ENCODE measurements at places on chromosomes 11 and 22.

DNA sequence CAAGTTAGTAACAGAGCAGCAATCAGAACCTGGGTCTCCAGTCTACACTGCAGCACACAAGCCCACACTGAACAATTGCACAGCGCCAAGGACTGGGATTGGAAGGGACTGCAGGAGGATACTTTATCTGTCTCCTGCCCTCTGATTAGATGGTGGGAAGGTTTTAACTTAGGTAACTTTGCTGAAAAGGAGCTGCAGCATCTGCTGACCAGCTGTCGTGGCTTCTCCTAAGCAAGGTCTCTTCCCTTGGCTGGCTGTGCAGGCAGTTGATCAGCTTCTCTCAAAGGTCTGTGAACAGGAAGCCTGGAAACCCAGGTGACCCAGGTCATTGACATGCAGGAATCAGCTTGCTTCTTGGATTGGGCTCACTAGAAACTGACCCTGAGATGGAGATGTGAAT, 82.4 kb downstream of the ISX start:
- no peak for DNase-seq

GRCh38 chr11:29153078-29153477, 863.8 kb downstream of the KCNA4 start:
- DNase-seq, result no peak

DNA sequence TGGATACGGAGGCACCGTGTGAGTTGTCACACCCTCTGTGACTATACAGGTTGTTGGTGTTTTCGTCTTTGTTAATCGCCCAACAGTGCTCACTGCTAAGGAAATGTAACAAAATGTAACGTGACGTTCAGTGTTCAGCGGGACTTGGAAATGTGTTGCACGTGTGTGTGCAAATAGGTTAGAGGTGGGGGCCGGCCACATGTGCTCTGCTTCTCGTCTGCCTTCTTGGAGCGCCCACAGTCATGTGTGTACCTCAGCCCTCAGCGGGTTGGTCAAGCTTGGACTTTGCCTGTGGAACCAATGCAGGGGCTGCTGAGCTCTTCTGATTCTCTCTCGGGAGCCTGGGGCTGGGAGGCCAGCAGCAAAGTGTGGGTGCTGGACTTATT, 7.4 kb upstream of the SMIM38 start:
- no peak for DNase-seq

DNA sequence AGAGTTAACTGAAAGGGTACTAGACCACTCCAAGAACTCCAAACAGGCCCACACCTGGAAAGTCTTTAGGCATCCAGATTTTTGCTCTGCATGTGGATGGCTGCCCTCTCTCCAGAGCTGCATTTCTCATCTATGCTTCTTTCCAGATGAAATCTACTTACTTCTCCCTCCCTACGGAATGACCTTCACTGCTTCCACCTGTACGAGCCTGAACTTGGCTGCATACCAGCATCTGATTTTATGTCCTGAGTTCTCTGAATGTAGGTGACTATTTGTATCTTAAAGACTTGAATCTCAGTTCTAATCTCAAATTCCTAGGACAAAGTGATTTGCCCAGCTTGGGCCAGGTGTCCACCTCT, 13.3 kb downstream of the CELF1 start:
- no peak for DNase-seq

DNA sequence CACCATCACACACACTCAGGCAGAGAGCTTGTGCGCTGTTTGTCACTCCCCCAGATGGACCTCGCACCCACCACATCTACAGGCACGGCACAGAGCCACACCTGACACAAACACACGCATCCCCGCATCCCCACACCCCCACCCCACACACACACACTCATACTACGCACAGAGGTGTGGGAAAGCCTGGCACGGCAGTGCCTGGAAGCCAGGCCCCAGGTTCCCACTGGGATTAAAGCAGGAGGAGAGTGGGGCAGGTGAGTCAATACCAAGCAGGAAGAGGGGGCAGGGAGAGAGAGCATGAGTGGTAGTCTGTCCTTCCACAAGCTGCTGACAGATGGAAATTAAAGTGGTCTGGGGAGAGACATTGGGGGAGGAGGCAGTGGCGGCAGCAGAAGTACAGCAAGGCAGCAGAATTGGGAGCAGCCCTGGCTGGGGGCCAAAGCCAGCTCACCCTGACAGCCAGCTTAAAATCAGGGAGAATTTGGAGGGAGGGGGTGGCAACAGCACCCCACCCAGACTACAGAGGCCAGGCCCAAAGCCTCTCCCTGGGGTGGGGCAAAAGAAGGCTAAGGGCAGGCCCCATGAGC, 20.7 kb downstream of the TNKS1BP1 start:
- no peak for DNase-seq

DNA sequence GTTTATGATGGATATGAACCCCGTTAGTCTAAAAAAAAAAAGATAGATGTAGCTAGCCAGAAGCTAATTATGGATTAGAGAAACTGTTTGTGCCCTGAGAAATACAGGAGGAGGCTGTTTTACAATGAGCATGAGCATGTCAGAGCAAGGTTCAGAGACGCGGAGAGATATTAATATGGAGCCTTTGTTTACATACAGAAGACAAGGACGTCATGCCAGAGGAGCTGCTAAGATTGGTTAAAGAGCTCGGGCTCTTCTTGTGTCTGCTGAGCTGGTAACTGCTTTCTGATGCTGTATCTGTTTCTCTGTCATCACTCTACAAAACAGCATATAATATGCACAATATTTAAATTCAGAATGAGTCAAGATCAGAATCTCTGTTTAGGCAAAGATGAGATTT, 24.9 kb upstream of the CCDC89 start:
- no peak for DNase-seq

- DNase-seq, result no peak
Observed at GRCh38 chr11:2864901-2865300, 20.7 kb downstream of the CDKN1C start.

DNA sequence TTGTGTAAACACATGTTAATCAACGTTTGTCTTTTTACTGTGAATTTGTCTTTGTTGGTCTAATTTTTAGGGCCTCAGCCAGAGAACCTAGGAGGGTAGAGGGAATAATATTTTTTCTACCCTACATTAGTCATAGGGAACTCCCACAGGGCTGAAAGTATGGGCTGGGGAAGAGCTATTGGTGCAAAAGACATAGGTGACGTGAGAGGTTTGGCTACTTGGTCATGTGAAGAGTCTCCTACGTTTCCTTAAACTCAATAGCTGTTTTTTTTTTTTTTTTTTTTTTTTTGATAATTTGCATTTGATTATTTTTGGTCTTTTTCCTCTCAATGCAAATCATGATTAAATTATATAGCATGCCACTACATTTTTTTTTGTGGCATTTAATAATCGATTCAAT, 15.9 kb upstream of the MMP7 start:
- no peak for DNase-seq

DNA sequence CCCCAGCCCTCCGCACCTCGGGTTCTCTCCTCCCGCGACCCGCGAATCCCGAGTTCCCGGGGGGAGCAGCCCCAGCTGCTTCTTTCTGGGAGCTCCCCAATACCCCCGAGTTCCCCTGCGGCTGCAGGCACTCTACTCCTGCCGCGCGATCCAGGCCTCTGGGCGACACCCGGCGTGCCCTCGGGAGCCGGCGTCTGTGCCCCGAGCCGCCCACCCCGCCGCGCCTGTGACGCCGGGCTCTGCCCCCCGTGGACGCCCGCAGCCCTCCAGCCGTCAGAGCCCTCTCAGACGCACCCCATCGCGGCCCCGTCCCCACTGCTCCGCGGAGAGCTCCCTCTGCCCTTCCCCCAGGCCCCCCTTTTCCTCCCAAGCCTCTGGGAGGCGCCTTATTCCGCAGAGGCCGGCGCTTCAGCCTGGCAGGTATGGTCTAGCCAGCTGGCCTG, 422 bp downstream of the GLB1L2 start:
- DNase-seq, result no peak

Data from stimulated activated CD8-positive, alpha-beta memory T cell treated with anti-CD3 and anti-CD28 coated beads, Interleukin-2, amount 100 ng/mL, for 1 hour (primary cell).